ENCODE measurements at places on chromosomes 11 and 22. TPM values are rescaled to one million over a fixed set of nuclear protein-coding genes. Genes with fewer than 3 reads are reported as not detected.
A peak's percentile ranks its signal among the peaks of the same experiment; 100 is the strongest.

GRCh38 chr11:74162681-74163467 lies 7.9 kb downstream of the C2CD3 start:
- H3K27me3 ChIP-seq = no peaks in the 10 kb centered on the region
- H3K36me3 ChIP-seq = no peaks in the 10 kb centered on the region
- no peaks in the 10 kb centered on the region for H3K4me1 ChIP-seq
- no peak overlapping the region for H3K4me3 ChIP-seq

DNA sequence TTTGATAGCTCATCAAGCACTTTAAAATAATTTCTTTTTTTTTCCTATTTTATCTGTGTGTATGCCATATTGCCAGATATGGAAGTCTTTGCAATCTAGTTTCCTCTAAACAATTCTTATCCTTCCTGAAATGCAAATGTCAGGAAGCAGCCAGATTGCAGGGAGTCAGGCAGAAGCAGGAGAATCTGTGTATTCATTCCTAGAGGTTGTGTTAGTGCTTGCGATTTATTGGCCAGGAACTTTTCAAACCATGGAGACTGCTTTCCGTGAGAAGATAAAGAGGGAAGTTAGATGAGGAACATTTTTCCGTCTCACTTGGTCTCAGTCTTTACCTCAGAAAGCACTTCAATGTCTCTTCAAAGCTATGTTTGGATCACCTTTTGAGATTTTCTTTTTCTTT lies 91.9 kb downstream of the GRAMD1B start:
- H3K4me3 ChIP-seq = no peak overlapping the region
- H3K27ac ChIP-seq = no peak overlapping the region
- no peak for DNase-seq

GRCh38 chr22:46390652-46391301 lies 55.3 kb downstream of the TRMU start:
- peaks cover 6% of the 10 kb centered on the region for H3K4me1 ChIP-seq
- H3K27ac ChIP-seq = peak overlapping the region; percentile 82
- no peak overlapping the region for H3K4me3 ChIP-seq
- peak; percentile 81 for DNase-seq
- no peaks in the 10 kb centered on the region for H3K27me3 ChIP-seq
- H3K36me3 ChIP-seq = no peaks in the 10 kb centered on the region

GRCh38 chr11:69648679-69649575 lies 8.0 kb downstream of the CCND1 start:
- peaks cover 4% of the 10 kb centered on the region for H3K36me3 ChIP-seq
- no peak for DNase-seq
- no peak overlapping the region for H3K4me3 ChIP-seq
- H3K27ac ChIP-seq = peak overlapping the region; percentile 69
- H3K4me1 ChIP-seq = peaks cover 9% of the 10 kb centered on the region

TSPAN32 gene
- 1.0 TPM for total RNA-seq

PAK1 gene
- 59.6 TPM for total RNA-seq

Data from breast epithelium (tissue), 4 donors.